ENCODE measurements at places on chromosomes 11 and 22. TPM values are rescaled to one million over a fixed set of nuclear protein-coding genes. Genes with fewer than 3 reads are reported as not detected.

GRCh38 chr22:27135031-27135981, 477.9 kb downstream of the MIAT start:
- H3K4me3 ChIP-seq, result no peak overlapping the region
- H3K27ac ChIP-seq, result no peak overlapping the region
- DNase-seq, result no peak
- H3K27me3 ChIP-seq, result no peaks in the 10 kb centered on the region

GRCh38 chr22:35148866-35149548, 83.0 kb downstream of the ISX start:
- DNase-seq, result no peak
- H3K4me3 ChIP-seq, result no peak overlapping the region
- H3K27ac ChIP-seq, result no peak overlapping the region
- H3K4me1 ChIP-seq, result peaks cover 3% of the 10 kb centered on the region
- H3K36me3 ChIP-seq, result no peaks in the 10 kb centered on the region

DNA sequence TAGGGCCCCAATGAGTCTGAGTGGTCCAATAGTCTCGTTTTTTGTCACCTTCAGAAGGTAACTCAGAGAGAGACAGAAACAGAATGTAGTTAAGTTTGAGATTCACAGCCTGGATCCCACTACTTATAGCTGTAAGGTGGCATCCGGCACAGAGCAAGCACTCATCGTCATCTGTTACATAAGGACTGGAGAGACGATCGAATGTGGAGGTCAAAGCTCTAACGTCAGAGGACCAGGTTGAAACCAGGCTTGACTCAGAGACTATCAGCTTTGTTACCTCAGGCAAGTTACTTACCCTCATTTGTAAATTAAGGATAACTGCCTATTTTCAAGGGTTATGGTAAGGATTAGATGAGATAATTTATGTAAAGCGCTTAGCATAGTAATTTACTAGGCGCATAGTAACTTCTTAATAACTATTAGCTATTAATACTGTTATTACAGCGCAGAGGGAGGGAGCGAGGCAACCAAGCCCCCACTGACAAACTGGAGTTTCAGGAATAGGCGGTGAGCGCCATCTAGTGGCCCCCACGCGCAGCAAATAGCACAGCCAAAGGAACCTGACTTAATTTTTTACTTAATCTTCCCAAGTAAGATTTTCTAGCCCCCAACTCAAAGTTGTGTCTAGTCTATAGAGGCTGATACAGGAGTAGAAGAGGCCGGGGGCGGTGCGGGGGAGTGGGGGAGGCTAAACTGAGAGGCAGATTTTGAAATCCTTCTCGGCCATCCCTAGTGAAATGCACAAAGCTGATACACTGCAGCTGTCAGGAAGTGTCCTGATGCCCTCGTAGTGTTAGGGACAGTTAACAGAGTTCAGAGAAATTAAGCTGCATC, 29.0 kb upstream of the API5 start:
- H3K4me1 ChIP-seq, result no peaks in the 10 kb centered on the region
- no peaks in the 10 kb centered on the region for H3K36me3 ChIP-seq
- no peak for DNase-seq
- H3K4me3 ChIP-seq, result no peak overlapping the region
- H3K27me3 ChIP-seq, result peaks cover 2% of the 10 kb centered on the region

GRCh38 chr22:27348634-27349033, 452.9 kb downstream of the MN1 start:
- H3K27me3 ChIP-seq, result no peaks in the 10 kb centered on the region
- DNase-seq, result no peak
- H3K4me1 ChIP-seq, result no peaks in the 10 kb centered on the region
- H3K36me3 ChIP-seq, result no peaks in the 10 kb centered on the region
- no peak overlapping the region for H3K27ac ChIP-seq
- no peak overlapping the region for H3K4me3 ChIP-seq

DNA sequence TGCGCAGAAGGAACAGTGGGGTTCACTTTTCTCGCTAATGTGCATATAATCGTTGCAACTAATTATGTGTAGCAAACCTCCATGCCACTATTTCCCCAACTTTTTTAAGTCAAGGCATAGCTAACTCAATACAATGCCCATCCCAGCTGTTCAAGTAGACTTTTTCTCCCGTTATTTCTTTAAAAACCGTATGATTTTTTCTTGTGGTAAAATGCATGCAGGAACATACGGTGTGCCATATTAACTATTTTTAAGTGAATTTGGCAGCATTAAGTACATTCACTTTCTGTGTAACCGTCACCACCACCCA, 2.8 kb upstream of the DUSP8 start:
- H3K27ac ChIP-seq, result no peak overlapping the region
- no peak overlapping the region for H3K4me3 ChIP-seq
- DNase-seq, result no peak
- H3K4me1 ChIP-seq, result no peaks in the 10 kb centered on the region
- H3K36me3 ChIP-seq, result no peaks in the 10 kb centered on the region

The KIF18A gene
- 19.1 TPM for total RNA-seq

The GALNT18 gene
- total RNA-seq, result 5.0 TPM

Data from activated T-helper 2 cell treated with anti-CD3 and anti-CD28 coated beads, Interferon-gamma antibody, Interleukin-2, Interleukin-4, amounts not matched to agents 10 μg/mL and 5 μg/mL and 100 μg/mL, durations not matched to agents 14 hours and 24 hours and 36 hours (primary cell).